Forelimb muscle (tissue), 1 donor: ENCODE measurements at places on chromosomes 2 and 18.

GRCh38 chr2:241863536-241863954 is 4.9 kb upstream of the PDCD1 start:
- DNase-seq, result no peak

DNA sequence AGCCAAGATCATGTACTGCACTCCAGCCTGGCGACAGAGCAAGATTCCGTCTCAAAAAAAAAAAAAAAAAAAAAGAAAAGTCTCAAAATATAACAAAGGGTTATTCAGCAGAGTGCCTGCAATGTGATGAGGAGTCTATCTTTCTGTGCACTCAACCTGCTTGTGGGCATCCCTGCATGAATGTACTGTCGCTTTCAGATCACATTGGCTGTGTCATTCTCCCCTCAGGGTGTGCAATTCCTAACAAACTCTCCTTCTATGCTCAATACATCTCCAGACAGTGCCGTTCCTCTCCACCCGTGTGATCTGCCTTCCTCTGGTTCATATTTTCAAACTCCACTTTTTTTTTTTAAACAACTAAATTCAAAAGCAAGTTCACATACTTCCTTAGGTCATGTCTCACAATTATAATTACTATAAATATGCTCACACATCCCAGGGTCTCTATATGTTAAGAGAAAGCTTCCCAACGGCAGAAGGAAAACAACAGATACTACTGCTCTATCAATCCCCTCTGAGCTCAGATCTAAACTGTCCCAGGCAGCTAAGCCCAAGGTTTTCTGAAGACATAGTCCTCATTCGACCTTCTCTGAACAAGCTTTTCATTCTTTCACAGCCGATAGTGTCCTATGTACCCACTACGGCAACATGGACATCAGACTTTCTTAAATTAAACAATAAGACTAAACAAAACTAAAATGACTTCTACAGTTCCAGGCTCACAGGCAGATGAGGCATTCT is 35.2 kb downstream of the PTMA start:
- no peak for DNase-seq

DNA sequence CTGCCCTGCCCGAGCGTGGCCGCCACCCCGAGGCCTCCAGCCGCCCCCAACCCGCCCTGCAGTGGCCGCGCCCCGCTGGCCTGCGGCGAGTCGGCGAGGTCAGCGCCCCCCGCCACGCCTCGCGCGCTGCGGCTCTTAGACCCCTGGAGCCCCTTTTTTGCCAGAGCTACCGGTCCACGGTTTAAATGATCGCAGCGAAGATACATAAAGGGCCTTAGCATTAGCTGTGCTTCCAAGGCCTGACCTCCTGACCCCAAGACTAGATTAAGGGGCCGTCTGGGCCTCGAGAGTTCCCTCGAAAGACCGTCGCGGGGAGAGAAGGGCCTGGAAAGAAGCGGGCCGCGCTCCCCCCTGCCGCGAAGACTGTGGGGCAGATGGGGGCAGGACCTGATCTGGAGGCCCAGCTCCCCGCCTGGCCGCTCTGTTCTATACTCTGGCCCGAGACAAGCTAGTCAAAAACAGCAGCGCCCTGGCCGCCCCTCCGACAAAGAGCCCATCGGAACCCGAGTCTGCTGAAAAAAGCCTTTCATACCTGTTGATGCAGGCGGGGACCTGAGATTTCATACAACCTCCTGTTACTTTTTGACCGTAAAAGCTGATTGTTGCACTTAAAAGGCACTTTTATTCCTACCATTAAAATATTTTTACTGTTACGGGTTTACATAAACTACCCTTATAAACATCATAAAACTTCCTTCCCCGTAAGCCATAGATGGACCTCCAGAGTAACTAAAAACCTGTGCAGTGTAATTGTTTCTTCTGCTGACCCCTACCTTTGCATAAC is 68.7 kb upstream of the PSMD14 start:
- no peak for DNase-seq

DNA sequence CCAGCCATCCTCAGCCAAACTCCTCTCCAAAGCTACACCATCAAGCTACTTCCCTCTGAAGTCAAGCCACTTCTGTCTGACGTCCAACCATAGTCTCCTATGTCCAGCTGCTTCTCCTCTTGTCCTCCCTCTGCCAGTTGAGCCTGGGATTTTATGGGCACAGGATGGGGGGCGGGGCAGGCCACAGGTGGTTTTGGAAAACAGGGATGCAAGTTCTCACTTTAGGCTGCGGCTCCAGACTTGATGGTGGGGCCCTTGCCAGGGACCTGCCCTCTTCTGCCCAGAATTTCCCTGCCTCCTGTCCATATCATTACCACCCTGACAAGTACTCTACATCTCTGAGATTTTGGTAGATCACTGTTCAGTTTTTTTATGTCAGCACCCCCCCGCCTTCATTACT is 41.6 kb downstream of the TEX51 start:
- DNase-seq, result no peak

GRCh38 chr2:55153584-55154299 is 78.4 kb downstream of the CLHC1 start:
- DNase-seq, result no peak

GRCh38 chr2:31710121-31710520 is 129.4 kb upstream of the SRD5A2 start:
- DNase-seq, result no peak

DNA sequence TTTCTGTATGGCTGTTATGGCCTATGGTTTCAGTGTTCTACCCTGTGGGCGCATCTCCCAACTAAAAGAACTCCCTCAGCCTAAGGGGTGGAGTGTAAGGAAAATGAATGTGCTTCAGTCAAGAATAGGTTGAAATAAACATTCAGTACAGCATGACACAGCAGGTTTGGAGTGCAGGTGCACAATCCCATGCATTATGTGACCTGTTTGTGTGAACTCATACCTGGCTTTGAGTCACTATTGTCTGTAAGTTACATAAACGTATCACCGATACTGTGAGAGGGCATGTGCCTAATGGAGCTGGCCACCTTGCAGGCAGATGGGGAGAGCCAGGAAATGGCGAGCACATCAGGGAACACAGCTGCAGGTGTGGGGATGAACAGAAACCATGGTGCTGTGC is 216.0 kb downstream of the DSEL start:
- DNase-seq, result no peak

- DNase-seq, result no peak
These were observed 69.7 kb downstream of the DCC start for GRCh38 chr18:52409727-52410126.

- DNase-seq, result no peak
These were observed 925 bp downstream of the SESTD1 start for GRCh38 chr2:179263446-179264367.

DNA sequence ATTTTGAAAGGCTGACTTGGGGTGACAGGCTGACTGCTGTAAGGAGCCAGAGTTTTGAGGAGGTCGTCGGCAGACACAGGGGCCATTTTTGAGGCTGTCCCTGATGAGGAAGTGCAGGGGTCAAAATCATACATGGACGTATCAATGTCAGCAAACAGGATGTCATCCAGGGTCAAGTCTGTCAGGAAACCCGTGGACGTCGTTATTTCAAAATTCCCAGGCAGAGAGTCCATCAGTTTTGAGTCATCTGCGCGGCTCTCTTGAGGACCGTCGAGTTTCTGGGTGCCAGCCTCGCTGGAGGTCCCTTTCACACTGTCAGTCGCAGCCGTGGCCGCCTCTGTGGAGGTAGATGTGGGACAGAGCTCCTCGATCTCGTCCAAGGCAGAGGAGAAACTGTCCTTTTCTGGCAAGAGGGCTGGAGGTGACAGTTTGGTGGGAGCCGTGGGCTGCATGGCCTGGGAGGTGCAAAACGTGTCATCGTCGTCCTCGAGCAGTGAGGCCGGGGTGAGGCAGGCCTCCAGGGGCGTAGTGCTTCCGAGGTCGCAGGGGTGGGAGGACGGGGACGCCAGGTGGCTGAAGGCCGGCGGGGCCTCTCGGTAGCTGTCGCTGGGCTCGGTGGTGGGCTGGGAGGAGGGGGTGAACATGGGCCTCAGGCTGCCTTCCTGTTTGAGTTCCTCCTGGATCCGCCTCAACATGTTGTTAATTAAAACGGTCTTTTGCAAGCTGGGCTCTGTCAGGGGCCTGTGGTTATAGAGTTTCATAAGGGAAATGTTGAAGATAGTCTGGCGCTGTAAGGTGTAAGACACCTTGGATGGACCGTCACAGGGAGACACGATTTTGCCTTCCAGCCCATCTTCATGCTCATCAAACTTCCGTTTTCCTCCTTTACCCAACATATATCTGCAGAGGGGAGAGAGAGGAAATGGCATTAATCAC is 17.5 kb downstream of the SERTAD2 start:
- no peak for DNase-seq

GRCh38 chr2:27441958-27442919 is at the start of gene KRTCAP3:
Gene KRTCAP3, plus strand, starts transcription at chr2:27442381. Its CDS starts 32 bp downstream, at chr2:27442413.
- DNase-seq, result no peak

DNA sequence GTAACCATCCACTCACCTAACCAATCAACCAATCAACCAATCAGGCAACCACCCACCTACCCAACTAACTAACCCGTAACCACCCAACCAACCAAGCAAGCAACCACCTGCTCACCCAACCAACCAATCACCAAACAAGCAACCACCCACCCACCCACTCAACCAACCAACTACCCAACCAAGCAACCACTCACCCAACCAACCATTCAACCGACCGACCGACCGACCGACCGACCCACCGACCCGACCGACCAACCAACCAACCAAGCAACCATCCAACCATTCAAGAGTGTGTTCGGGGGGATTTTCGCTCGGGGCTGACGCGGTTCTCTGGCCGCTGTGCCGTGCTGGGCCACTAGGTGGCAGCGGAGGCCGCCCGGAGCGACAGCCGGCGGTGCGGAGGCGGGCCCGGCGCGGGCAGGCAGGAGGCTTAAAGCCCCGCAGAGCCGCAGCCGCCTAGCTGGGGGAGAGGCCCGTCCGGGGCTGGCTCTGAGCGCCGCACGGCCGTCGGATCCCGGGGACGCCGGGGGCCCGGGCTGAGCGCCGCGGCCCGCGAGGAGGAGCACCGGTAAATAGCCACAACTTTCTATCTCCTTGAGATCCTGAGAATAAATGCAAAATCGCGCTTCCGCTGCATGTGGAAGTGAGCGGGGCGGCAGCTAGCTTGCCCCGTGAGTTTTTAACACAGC is at the start of gene MC5R:
TSS of gene MC5R (plus strand) at position 443 of the 689 bp plus-strand sequence. CDS start 1,617 bp downstream, outside the sequence.
- no peak for DNase-seq

DNA sequence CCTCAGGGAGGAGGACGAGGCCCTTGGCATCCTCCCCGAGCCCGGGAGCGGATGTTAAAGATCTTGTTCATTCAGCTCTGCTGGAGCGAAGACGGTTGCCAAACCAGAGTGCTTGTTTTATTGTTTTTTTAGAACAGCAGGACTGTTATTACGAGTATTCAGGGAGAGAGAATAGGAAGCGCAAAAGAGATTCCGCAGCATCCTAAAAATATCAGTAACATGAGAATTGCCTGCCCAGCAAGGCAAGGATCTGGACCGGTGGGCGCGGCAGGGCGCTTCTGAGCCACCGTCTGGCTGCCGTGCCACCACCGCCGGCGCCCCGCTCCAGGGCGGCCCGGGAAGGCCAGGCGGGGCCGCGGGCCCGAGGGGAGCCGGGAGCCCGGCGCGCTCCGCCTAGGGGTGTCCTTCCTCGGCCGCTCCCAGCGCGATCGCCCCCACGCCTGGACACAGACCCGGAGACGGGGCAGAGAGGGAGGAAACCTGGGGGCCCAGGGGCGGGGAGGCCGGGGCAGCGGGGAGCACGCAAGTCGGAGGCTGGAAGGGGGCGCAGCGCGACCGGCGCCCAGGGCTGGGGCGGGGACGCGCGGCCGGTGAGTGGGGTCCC is 843 bp downstream of the CYS1 start:
- no peak for DNase-seq

GRCh38 chr2:54579682-54580620 is 123.8 kb downstream of the SPTBN1 start:
- no peak for DNase-seq

DNA sequence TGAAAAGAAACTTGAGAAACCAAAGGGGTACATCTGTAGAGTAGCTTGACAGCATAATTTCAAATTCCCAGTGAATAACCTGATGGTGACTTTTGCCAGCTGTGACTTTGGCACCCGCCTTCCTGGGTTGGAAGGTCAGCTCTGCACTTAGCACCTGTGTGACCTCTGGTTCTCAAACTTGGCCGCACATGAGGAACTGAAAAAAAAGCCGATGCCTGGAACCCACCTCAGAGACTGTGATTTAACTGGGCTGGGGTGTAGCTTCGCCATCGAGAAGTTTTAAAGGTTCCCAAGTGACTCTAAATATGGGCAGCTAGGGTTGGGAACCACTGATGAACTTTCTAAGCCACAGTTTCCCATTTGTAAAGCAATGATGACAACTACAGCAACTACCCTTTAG is 6.5 kb downstream of the EFEMP1 start:
- no peak for DNase-seq

DNA sequence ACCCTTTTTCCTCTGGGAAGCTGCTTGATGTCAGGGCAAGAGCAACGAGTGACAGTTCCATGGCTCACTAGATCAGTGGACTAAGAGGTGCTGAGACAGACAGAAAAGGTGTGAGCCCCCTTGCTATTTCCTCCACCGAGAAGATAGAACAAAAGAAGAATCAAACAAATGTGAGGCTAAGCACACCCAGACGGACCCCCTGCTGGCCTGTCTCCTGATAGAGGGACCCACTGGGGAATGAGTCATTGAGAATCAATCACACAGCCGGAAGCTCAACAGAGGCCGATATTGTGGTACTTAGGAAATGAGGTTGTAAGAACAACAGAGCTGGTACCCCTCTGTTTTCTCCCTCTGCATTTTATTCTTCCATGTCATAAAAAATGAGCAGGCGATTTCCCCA is 89.8 kb upstream of the TEX51 start:
- no peak for DNase-seq

DNA sequence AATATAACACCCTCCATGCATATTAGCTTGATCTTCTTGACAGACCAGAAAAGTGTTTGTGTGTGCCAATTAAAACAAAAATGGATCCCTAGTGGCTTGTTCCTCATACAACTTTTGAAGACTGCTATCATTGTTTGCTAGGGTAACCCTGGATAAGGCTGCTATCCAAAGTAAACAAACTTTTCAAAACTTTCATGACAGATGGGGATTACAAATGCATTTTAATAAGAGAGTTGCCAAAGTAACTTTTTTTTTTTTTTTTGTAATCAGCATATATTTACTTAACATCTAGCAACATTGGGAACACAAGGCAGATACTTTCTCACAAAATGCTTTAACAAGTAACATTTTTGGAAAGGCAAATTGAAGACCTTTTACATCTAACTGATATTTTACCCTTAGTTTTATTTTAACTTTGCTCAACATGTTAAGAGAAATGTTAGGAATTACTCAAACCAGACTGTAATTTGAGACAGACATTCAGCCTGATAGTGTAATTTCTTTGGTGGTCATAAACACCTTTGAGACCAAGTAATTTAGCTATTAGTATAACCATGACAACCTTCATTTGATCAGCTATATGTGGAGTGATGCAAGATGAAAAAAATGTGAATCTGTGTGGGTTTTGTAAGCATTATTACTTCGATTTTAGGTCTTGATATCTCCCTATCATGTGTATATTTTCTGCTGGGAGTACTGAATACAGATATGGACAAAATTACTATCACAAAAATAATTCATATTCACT is 300.9 kb downstream of the ARHGAP15 start:
- no peak for DNase-seq
